ENCODE measurements at places on chromosomes 4 and X. TPM values are rescaled to one million over a fixed set of nuclear protein-coding genes. Genes with fewer than 3 reads are reported as not detected.

CPZ gene
- total RNA-seq, result 14.1 TPM

FANCB gene
- total RNA-seq, result 6.5 TPM

CLTRN gene
- 0.69 TPM for total RNA-seq

DNA sequence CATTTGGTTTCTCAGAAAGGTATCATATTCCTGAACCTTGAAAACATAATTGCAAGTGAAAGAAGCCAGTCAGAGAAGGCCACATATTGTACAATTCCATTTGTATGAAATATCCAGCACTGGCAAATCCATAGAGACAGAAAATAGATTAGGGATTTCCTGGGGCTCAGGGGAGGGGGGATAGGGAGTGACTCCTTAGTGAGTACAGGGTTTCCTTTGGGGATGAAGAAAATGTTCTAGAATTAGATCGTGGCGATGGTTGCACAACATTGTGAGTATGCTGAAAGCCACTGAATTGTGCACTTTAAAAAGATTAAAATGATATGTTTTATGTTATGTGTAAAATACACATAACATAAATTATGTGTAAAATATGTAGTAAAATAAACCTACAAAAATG lies 10.3 kb downstream of the XPNPEP2 start:
- DNase-seq, result no peak

GRCh38 chr4:34258176-34258575 lies 1986.1 kb downstream of the ARAP2 start:
- DNase-seq, result no peak

All from skin of body (tissue), 3 donors.